Natural killer cell treated with Interleukin-12 subunit alpha and Interleukin-12 subunit beta and Interleukin-15 and Interleukin-18, amount 100 ng/mL, for 72 hours (primary cell): ENCODE measurements at places on chromosomes 13 and 19. TPM values are rescaled to one million over a fixed set of nuclear protein-coding genes. Genes with fewer than 3 reads are reported as not detected.

Gene KLK12
- not detected for total RNA-seq

Gene CBLC
- not detected for total RNA-seq

Gene ZNF730
- total RNA-seq: 1.00 TPM

Gene PINLYP
- total RNA-seq: 2.7 TPM

Gene RASIP1
- total RNA-seq: 0.12 TPM

Gene FXYD1
- not detected for total RNA-seq

Gene AP2S1
- total RNA-seq: 94.3 TPM

Gene TNFAIP8L1
- 8.3 TPM for total RNA-seq

Gene VSTM2B
- not detected for total RNA-seq
